CD4-positive, alpha-beta T cell (primary cell): ENCODE measurements at places on chromosomes 6 and 20.
A peak's percentile ranks its signal among the peaks of the same experiment; 100 is the strongest.

DNA sequence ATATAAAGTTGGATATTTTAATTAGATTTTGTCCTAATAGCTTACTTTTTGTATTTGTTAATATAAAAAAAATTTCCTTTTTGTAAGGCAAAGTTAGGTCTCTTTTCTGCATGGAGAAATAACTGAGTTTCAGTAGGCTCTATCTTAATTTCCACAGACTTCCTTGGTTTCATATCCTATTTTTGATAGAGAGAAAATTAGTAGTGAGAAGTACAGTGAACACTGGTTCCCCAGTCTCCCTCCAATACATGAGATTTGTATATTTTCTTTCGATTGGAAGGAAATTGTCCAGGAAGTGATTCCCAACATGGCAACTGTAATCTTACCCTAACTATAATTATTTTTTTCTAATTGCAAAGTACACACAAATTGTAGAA lies 26.4 kb downstream of the TRIM27 start:
- DNase-seq: peak; percentile 22

GRCh38 chr6:5749016-5749650 lies 257.6 kb downstream of the NRN1 start:
- no peak for DNase-seq

DNA sequence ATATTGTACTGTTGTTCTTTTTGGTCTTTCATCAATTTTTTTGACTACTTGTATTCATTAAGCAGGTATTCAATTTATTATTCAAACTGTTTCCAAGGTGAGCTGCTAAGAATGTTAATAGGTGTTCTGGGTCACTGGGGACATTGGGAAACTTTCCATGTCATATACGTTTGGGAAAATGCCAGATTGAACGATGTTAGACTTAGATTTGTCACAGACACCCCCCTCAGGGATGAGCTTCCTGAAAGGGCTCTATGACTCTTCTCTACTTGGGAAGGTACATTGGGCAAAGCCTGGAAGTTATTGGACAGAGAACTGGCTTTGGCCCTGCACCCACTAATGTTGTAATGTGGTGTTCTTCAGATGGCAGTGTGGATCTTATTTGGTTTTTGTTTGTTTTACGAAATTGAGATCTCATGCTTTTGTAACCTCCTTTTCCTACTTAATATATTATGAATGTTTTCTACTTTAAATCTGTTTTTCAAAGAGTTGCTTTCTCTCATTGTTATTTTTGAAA lies 42.1 kb downstream of the PLCB4 start:
- no peak for DNase-seq

GRCh38 chr20:62183426-62184142 lies 756 bp downstream of the MTG2 start:
- no peak for DNase-seq

DNA sequence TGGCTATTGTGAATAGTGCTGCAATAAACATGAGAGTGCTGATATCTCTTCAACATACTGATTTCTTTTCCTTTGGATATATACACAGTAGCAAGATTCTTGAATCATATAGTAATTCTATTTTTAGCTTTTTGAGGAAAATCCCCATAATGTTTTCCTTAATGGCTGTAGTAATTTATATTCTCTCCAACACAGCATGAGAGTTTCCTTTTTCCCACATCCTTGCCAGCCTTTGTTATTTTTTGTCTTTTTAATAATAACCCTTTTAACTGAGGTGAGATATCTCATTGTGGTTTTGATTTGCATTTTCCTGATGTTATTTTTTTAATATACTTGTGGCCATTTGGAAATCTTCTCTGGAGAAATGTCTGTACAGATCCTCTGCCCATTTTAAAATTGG lies 132.6 kb downstream of the PRL start:
- DNase-seq: no peak

GRCh38 chr20:41055679-41056078 lies 27.1 kb downstream of the TOP1 start:
- no peak for DNase-seq
